Hematopoietic multipotent progenitor cell treated with erythropoietin and hydrocortisone succinate and interleukin-3 and kit ligand, for 6 days (in vitro differentiated cells): ENCODE measurements at places on chromosomes 4 and X.

- no peak for DNase-seq
Measured at GRCh38 chrX:9166584-9166944, 132.6 kb upstream of the FAM9B start.

DNA sequence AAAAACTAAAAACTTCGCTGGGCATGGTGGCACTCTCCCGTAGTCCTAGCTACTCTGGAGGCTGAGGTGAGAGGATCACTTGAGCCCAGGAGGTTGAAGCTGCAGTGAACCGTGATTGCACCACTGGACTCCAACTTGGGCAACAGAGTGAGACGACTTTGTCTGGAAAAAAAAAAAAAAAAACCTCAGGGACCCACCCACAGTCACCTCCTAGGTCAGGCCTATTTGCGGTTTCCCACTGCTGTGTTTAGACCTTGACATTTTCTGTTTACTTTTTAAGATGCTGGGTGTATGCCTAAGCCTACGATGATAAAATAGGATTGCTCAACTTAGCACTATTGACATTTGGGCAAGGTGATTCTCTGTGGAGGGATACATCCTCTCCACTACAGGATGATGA, 197.4 kb upstream of the TBL1X start:
- DNase-seq, result no peak

GRCh38 chr4:103374758-103375157, 176.6 kb upstream of the CENPE start:
- DNase-seq, result no peak

GRCh38 chr4:11313157-11313943, 115.3 kb downstream of the HS3ST1 start:
- no peak for DNase-seq
